ENCODE measurements at places on chromosomes 1 and 21. TPM values are rescaled to one million over a fixed set of nuclear protein-coding genes. Genes with fewer than 3 reads are reported as not detected.

RBP7 gene
- not detected for total RNA-seq

CEP85 gene
- total RNA-seq: 29.6 TPM

NTMT2 gene
- total RNA-seq: not detected

AMY1B gene
- total RNA-seq: not detected

GBP1 gene
- 141 TPM for total RNA-seq

DAP3 gene
- 148 TPM for total RNA-seq

DDX20 gene
- total RNA-seq: 21.5 TPM

NPHS2 gene
- total RNA-seq: not detected

TENT5C gene
- 4.2 TPM for total RNA-seq

IL6R gene
- total RNA-seq: 2.3 TPM

SMIM1 gene
- 1.8 TPM for total RNA-seq

C8A gene
- total RNA-seq: not detected

SLC22A15 gene
- 0.47 TPM for total RNA-seq

SH3BGR gene
- 3.9 TPM for total RNA-seq

C1orf116 gene
- not detected for total RNA-seq

NID1 gene
- total RNA-seq: 0.08 TPM

PDPN gene
- total RNA-seq: not detected

C1QTNF12 gene
- 3.8 TPM for total RNA-seq

WNT9A gene
- total RNA-seq: not detected

L1TD1 gene
- 0.48 TPM for total RNA-seq

SAMSN1 gene
- 113 TPM for total RNA-seq

ALPL gene
- total RNA-seq: not detected

CFHR4 gene
- not detected for total RNA-seq

LCE3D gene
- not detected for total RNA-seq

RGS13 gene
- not detected for total RNA-seq

LGR6 gene
- 0.22 TPM for total RNA-seq

CRP gene
- not detected for total RNA-seq

KRTAP21-1 gene
- total RNA-seq: not detected

RAB25 gene
- 0.64 TPM for total RNA-seq

BARHL2 gene
- total RNA-seq: not detected

TUFT1 gene
- total RNA-seq: 2.3 TPM

AMY1C gene
- total RNA-seq: not detected

S100A1 gene
- total RNA-seq: not detected

MMEL1 gene
- total RNA-seq: 1.6 TPM

S100A9 gene
- total RNA-seq: not detected

LCE2A gene
- not detected for total RNA-seq

IL22RA1 gene
- not detected for total RNA-seq

RIMS3 gene
- 1.1 TPM for total RNA-seq

TMEM61 gene
- total RNA-seq: not detected

APCS gene
- total RNA-seq: not detected

RNU1-2 gene
- total RNA-seq: 874 TPM

CLK2 gene
- total RNA-seq: 61.4 TPM

TRAF5 gene
- 24.4 TPM for total RNA-seq

ABCA4 gene
- total RNA-seq: not detected

FLG2 gene
- total RNA-seq: not detected

KCNE1 gene
- total RNA-seq: 0.14 TPM

PRKAA2 gene
- total RNA-seq: 0.02 TPM

F3 gene
- total RNA-seq: 0.14 TPM

CDC73 gene
- 47.0 TPM for total RNA-seq

RRP15 gene
- total RNA-seq: 41.3 TPM

DDAH1 gene
- total RNA-seq: 0.16 TPM

DPT gene
- total RNA-seq: not detected

SMIM11 gene
- 38.9 TPM for total RNA-seq
